Central memory CD8-positive, alpha-beta T cell (primary cell): ENCODE measurements at places on chromosomes 4 and X.

GRCh38 chr4:185754961-185755360 lies 57.0 kb downstream of the SORBS2 start:
- no peak for DNase-seq

DNA sequence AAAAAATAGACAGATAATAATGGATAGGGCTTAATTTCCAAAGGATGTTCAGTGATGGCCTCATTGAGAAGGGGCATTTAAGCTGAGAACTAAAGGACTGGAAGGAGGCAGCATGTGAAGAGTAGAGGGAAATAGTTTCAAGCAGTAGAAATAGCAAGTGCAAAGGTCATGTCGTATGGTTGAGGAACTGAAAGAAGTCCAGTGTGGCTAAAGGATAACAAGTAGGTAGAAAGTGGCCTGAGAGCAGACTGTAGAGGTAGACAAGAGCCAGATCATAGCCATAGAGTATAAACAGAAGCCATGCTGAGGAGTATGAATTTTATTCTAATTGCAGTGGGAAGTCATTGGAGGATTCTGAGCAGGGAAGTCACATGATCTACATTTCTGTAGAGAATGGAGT lies 72.3 kb downstream of the GRIA3 start:
- no peak for DNase-seq

DNA sequence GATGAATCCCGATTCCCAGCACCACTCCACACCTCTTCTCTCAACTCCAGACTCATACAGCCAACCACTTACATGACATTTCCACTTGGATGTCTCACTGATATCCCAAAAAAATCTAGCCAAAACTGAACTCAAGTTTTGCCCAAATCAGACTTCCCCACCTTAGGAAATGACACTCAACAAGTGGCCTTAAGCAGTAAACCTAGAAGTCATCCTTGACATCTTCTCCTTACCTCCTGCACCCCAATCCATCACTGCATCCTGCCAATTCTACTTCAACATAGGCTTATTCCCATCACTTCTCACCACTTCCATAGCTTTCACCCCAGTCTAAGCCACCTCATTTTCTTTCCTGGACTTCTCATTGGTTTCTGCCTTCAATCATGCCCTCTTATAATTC lies 39.1 kb downstream of the PRPS1 start:
- DNase-seq: no peak

DNA sequence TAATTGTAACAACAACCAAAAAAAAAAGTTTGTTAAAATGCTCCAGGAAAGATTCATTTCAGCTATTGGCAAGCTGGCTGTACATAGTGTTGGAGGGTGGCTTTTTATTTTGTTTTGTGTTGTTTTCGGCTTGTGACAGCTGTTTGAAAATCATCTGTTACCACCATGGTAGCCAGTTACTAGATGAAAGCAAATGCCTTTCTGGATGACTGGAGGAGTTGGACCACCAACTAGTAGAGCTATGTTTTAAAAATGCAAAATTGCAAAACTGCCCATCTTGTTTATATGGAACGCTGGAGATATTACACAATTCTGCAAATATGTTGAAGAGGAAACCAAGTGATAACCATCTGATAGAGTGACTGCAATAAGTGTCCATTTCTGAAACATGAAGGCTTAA lies 53.2 kb upstream of the TNIP3 start:
- no peak for DNase-seq

DNA sequence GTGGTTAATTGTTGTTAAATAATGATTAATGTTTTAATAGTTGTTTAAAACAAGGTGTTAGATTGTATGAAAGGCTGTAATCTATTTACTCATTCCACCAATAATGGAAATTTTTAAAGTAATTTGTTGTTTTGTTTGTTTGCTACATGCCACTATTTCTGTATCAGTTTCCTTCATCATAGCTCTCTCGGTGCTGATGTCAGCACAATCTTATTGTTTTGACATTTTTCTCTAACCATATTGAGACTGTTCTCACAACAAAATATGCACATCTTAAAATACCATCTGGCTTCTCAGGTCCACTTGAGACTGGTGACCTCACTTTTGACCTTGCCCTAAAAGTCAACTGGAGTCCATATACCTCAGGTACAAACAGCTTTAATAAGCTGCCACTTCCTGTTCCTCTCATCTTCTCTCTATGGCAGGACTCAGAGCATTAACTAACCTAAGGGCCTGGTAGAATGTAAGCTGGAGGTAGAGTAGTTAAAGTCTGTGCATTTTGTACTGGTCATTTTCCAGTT lies 1.0 kb upstream of the GUCY1B1 start:
- DNase-seq: no peak
